ENCODE measurements at places on chromosomes 7 and 10. TPM values are rescaled to one million over a fixed set of nuclear protein-coding genes. Genes with fewer than 3 reads are reported as not detected.

SSC4D gene
- total RNA-seq, result 0.63 TPM

ZNRF2 gene
- 3.0 TPM for total RNA-seq

ANXA8 gene
- 0.75 TPM for total RNA-seq

FOXI2 gene
- not detected for total RNA-seq

FXYD4 gene
- not detected for total RNA-seq

FAM180A gene
- 5.0 TPM for total RNA-seq

DNA sequence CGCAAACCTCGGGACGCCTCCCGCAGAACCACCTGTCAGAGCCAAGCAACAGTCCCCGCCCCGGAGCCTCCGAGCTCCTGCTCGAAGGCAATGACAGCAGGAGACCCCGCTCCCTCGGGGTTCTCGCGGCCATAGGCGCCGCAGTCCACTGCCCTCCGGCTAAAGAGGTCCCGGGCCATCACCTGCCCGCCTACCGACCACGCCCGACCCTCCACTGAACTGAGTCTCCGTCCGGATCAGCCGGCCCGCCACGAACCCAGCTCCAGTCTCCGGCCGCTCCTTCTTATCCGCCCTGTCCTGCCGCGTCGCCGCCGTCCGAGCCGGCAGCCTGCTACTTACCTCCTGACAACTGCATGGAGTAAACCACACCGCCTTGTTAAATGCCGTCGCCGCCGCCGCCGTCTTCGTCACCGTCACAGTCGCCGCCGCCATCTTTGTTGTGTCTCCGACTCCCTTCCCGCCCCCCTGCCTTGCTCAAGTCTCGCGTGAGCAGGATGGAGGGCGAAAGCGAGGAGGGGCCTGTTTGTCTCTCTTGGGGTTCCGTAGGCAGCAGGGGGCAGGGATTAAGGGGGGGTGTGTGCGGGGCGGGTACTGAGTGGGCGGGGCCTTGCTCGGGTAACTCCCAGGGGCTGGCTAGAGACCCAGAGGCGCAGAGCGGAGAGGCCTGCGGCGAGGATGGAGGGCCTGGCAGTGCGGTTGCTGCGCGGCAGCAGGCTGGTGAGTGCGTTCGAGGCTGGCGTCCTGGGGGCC is at the start of the genes ACADSB and IKZF5:
ACADSB (plus strand) TSS at position 652 of the 750 bp plus-strand sequence; CDS start at position 676, 24 bp downstream.
IKZF5 (minus strand) TSS at position 441 of the 750 bp plus-strand sequence. CDS start 10,170 bp downstream, outside the sequence.
- peak; percentile 95 for DNase-seq

- peak; percentile 19 for DNase-seq
These were observed 6.5 kb upstream of the DENND2A start for GRCh38 chr7:140646931-140647647.

- DNase-seq, result no peak
These were observed 132.8 kb downstream of the SEMA3C start for GRCh38 chr7:80785961-80786536.

DNA sequence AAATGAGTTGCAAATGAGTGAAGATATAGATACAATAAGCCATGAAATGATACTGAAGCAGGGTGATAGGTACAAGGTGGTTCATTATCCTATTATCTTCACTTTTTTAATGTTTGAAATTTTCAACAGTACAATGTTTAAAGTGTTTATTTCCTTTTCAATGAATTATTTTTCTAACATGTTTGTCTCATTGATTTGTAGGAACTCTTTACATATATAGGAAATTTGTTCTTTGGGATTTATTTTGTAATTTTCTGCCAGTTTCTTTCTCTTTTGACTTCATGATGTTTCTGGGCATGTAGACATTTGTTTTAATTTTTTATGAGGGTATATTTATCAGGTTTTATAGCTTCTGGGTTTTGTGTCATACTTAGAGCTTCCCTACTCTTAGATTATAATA is 108.9 kb downstream of the EXOC4 start:
- DNase-seq, result no peak

GRCh38 chr7:4079956-4080355 is 602.1 kb upstream of the FOXK1 start:
- no peak for DNase-seq

GRCh38 chr10:123991611-123992570 is 100.3 kb upstream of the CPXM2 start:
- DNase-seq, result no peak

DNA sequence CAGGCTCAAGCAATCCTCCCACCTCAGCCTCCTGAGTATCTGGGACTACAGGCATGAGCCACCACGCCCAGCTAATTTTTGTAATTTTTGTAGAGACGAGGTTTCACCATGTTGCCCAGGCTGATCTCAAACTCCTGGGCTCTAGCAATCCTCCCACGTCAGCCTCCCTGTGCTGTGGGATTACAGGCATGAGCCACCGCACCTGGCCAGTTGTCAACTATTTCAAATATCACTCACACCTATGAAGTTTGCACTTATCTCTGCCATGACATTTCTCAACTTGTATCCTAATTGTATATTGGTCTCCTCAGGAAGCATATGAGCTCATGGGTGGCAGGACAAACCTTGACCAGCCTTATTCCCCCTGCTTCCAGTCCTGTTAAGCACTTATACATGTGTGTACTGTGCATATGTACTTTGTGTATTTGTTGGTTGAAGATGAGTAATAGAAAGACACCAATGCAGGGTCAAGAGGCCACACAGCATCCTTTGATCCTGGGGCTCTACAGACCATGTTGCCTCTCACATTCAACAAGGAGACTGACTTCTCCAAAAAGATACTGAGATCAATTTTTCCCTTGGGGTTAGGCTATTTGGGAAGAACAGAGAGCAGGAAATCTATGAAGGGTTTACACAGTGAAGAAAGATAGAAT is 82.2 kb downstream of the SLC16A9 start:
- DNase-seq, result no peak

DNA sequence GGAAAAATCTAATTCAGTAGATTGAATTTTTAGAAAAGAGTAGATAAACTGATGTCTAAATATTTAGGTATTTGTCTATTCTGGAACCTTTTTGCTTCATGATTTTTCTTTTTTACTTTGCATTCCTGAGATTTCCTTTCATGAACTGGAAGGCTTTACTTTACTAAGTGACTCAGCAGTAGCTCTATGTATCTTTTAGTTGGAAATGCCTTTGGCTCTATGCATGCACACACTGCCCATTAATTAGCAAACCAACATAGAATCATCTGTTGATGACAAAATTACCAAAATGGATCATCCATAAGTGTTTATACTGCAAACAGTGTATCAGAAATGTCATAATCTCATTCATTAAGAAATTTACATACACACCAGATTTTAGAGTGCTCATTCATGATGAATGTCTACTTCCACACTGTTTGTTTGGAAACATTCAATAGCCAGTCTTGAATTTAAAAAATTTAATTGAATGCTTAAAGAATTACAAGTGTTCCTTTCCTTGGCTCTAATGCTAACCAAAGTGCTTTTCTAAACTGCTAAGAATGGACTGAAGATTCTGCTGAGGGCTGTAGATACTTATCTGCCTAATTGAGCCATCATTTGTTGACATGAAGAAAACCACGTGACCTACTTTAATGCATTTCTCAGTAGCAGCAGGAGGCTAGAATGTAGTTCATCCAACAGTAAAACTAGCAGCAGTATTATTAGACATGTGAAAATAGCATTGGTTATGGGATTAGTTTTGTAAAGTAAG is 282.0 kb downstream of the ADK start:
- DNase-seq, result peak; percentile 69

DNA sequence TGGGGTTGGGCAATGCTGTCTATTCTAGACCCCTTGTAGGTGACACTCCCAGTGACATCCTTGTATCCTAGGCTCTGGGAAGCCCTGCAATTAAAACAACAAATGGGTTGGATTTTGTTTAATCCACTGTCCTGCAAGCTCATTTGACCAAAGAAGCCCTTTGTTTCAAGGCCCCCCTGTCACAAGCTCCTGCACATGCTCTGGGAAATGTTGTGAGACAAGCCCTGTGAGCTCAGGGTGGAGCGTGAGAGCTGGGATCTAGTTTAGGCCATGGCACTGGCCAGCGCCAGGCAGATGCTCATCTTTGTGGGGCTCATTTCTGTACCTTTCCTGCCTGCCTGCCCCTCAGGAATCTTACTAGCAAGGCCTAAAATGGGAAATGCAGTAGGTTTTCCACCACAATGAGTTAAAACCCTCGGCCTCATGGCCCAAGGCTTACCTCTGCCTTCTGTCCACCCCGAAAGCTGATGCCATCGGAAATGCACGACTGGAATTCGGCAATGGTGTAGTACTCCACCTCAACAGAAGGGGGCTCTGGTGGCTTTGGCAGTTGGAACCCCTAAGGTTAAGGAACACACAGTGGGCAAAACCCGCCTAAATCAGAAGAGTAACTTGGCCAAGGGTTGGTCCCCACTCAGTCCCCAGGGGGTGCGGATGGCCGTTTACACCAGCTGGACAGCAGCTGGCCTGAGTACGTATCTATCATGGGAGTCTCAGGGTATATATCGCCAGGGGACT is 112.0 kb downstream of the NEURL1 start:
- DNase-seq, result peak; percentile 64

DNA sequence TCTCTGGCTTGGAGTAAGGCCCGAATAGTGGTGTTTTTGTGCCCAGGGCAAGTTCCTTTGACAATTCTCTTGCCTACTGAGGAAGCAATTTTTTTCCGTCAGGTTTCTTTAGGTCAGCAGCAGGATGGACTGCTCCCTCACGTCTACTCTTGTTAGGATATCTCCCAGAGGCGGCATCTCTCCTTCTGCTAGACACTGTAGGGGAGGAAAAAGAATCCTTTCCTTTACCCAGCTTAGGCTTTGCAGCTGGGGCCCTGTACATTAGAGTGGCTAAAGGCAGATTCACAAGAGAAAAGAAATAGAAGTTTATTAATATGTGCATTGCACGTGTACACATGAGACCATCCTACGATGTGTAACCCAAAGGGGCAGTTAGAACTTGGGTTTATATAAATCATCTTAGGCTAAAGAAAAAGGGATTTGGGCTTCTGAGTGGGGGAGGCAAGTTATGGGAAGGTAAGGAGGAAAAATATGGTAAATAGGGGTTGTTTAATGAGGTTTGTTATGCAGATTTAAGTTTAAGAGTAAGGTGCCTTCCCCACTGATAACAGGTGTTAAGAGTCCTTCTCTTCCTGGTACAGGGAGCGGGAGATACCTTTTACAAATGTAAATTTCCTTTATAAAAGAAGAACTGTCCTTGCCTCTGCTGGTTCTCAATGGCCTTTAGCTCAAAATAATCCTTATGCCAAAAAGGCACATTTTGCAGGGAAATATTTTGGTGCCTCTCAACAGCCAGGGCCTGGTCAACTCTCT is 156.4 kb downstream of the AOAH start:
- DNase-seq, result no peak

DNA sequence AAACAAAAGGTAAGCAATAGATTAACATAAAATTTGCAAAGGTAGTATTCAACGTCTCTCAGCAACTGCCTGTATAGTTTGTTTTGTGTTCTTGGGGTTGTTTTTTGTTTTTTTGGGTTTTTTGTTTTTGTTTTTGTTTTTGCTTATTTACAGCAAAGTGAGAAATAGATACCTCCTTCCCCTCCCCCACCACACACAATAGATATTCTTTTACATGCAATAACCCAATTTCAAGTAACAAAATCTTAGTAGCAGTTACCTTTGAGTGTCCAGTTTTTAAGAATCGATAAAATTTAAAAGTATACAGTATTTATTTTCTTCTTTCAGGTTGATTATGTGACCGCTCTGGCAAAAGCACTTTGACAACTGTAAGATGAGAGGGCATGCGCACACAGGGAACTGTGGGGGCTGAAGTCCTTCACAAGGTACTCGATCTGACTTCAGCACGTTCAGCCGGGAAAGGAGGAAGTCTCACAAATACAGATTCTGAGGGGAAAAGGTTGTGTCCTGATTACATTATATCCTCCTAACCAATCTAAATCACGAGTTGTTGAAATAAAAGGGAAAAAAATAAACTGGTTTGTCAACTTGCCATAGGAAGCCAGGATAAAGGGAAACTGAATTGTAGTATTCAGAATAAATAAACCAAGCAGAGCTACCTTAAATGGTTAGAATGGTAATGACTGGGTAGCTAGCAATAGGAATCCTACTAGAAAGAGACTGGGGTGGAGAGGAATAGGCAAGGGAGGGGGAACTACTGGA is 47.8 kb downstream of the CPEB3 start:
- peak; percentile 27 for DNase-seq

GRCh38 chr10:12742771-12743170 is 258.7 kb downstream of the CCDC3 start:
- DNase-seq, result no peak

- peak; percentile 38 for DNase-seq
These were observed 357.0 kb downstream of the FRMD4A start for GRCh38 chr10:13973742-13974141.

- DNase-seq, result no peak
These were observed 117.7 kb downstream of the ARID5B start for GRCh38 chr10:62019013-62019684.

GRCh38 chr10:34758447-34758996 is 56.6 kb downstream of the PARD3 start:
- DNase-seq, result peak; percentile 91

GRCh38 chr7:18518555-18518954 is 23.0 kb downstream of the HDAC9 start:
- no peak for DNase-seq

GRCh38 chr7:122306320-122307227 is 2.0 kb upstream of the FEZF1 start:
- DNase-seq, result no peak

DNA sequence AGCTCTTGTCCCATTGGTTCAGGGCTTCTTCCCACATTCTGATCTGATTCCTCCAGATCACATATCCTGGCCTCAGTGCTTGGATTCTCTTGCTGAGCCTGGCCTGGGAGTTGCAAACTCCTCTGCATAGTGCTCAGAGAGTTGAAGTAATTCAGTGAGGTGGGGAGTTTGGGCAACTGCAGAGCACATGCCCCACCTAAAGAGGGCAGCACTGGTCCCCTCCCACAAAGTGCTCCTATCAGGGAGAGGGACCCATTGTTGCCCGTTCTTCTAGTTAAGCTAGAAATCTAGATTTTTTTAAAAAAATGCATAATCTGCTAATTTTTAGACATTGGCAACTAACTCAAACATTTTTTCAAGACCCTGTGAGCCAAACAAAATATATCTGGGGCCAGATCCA is 45.1 kb downstream of the CHN2 start:
- DNase-seq, result no peak

DNA sequence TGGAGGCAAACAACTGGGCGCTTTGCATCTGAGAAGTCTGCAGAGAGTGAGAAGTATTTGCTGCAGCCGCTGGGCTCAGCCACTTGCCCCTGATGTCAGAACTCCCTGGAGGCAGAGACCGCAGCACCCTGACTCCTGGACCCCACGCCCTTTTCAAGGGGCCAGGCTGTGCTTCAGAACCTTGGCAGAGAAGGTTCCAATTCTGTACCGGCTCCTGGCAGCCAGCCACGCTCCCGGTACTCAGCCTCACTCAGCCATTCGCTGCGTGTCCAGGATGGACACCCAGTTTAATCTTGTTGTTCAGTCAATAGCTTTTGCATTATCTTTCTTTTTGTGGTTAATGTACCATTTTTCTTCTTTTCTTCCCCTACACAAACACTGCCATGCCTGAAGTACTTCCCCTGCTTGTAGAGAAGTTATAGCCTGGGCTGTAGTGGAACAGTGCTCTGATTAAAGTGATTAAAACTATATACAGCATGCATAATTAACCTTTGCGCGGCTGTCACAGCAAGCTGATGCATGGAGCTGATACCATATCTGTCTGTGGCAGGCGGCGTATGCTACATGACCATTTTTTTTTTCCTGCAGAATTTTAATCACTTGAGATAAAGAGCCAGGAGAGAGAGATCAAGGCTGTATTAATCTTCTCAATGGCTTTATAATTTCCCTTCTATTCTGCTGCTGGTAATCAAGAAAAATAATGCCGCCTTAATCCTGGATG is 578.5 kb downstream of the SDK1 start:
- DNase-seq, result no peak

- DNase-seq, result no peak
These were observed 66.9 kb downstream of the SLC29A4 start for GRCh38 chr7:5349437-5350173.

- DNase-seq, result no peak
These were observed 4.7 kb downstream of the ZNF239 start for GRCh38 chr10:43569681-43570080.

- DNase-seq, result no peak
These were observed 11.2 kb upstream of the SLC13A1 start for GRCh38 chr7:123210986-123211385.

Measured in HFFc6 (cell line).